Stimulated activated CD8-positive, alpha-beta memory T cell treated with anti-CD3 and anti-CD28 coated beads, Interleukin-2, amount 100 ng/mL, for 1 hour (primary cell): ENCODE measurements at places on chromosomes 7 and 10.

DNA sequence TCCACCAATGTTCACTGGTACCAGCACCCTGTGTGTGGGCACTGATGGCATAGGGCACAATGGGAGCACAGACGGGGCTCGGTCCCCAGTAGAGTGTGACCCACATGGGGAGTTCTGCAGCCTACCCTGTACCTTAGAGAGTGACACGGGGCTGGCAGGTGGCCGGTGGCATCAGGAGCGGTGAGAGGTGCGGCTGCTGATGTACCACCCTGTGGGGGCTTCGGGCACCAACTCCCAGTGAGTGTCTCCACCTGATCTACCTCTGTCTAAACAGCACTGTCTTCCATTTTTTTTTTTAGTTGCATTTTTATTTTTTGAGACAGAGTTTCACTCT, 4.1 kb downstream of the JAKMIP3 start:
- DNase-seq = no peak

- DNase-seq = no peak
Observed at GRCh38 chr7:150323682-150324372, 482 bp upstream of the ACTR3C start.

DNA sequence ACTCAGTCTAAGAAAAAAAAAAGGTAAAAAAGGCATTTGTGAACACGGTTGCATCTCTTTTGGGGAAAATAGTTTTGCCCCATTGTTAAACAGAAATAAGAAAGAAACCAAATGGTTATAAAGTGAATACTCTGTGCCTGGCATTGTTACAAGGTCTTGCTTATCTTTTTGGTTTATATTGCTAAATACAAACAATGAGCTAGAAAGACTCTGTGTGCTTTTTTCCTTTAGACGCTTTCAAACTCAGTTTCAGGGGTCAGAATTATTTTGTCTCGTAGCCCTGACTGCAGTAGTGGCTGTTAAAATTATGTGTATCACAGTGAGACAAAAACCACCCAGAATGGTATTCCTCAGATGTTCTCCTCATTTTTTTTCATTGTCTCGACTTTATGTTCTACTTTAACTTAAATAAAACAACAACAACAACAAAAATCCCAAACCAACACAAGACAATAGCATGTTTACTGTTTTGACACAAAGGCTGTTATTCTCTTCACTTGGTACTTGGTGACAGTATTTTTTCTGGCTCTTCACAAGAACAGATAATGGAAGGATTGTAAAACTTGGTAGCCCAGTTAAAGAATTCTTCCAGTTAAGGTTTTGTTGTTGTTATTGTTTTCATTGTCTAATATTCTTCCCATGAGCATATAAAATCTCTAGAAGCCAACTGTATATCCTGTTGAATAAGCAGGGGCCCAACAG, 190.1 kb downstream of the PLXDC2 start:
- no peak for DNase-seq

DNA sequence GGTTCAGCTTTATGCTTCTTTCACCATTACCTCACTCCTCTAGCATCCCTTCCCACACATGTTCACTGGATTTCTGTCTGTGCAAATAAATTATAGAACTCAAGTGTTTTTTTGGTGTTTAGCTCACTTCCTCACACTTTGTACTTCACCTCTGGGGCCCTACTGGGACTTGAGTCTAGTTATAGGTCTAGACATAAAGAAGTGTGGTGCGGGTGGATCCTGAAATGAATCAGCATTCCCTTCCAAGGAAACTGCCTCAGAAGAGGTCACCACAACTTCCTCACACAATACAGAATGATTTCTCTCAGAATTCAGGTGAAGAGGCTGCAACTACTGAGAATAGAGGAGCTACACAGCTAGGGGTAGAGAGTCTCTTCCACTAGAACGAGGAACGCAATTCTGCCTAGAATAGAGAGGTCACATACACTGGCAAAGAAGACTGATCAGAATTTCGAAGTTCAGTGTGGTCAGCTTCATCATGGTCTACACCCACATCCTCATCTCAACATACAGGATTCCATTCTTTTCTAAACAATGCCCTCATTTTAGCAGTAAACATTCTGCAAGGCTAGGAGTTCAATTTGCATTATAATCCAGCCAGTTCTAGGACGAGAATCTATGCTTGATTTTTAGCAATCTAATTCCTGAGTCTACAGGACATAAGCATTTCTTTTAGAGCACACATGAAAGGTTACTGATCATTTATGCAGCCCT, 938.7 kb upstream of the PHF14 start:
- no peak for DNase-seq

- DNase-seq = no peak
Observed at GRCh38 chr7:41582116-41582515, 120.8 kb downstream of the INHBA start.

GRCh38 chr7:12754179-12754578, 66.7 kb downstream of the ARL4A start:
- DNase-seq = no peak

DNA sequence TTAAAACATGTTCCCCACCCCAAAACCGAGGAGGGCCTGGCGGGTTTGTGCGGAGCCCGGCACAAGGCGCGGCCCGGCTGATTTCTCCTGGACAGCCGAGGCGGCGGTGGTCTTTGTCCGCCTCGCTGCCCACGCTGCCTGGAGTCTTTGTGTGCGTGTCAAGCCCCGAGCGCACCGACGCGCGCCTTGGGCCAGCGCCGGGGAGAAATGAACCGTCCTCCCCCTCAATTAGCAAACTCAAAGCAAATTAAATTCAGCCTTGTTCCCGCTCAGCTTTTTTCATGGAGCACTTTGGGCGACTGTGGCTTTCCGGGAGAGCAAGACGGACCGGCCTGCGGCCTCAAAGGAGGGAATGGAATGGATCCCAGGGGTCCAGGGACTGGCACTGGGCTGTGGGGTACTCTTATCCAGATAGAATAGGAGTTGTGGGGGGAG, 4.1 kb downstream of the EMX2 start:
- DNase-seq = no peak

GRCh38 chr10:128102480-128103228, 23.6 kb downstream of the MKI67 start:
- no peak for DNase-seq

- no peak for DNase-seq
Observed at GRCh38 chr10:58637352-58637751, 124.7 kb downstream of the BICC1 start.

DNA sequence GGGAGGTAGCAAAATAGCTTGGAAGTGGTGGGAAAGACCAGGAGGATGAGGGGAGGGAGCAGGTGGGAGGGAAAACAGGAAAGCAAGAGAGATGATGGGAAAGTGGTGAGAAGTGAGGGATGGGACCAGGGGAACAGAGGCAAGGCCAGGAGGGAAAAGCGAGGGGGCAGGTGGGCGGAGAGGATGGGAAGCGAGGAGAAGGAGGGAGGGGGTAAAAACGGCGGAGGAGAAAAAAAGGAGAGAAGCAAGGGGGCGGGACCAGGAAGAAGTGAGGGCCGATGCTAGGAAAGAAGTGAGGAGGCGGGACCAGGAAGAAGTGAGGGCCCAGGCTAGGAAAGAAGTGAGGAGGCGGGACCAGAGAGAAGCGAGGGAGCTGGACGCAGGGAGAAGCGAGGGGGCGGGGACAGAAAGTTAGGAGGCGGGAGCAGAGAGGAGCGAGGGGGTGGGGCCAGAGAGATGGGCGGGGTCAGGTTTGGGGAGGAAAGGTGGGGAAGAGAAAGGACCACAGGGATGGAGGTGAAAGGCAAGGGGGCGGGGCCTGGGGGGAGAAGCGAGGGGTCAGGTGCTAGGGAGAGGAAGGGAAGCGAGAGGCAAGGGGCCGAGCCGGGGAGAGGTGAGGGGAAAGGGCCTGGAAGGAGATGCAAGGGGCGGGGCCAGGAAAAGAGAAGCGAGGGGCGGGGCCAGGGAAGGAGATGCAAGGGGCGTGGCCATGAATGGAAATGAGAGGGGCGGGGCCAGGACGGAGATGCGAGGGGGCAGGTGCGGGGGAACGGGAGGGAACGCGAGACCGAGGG, 984 bp downstream of the SMURF1 start:
- peak; percentile 68 for DNase-seq

DNA sequence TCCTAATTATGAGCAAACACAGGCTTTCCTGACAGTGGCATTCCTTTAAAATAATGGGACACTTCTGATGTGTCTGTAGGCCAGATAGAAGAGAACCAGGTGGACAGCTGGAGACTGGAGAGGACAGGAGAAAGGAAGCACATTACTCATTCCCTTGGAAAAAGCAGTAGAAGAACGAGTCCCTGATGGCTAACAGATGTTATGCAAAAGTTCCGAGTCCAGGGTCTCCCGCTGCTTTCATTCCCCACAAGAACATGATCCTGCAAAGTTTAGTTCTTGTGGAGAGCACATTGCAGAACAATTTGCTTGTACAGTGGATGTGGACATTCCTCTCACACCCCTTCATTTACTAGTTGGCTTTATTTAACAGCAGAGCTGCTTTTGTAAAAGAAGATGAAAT, 137.6 kb downstream of the GPAM start:
- no peak for DNase-seq

GRCh38 chr10:16886031-16886430, 68.8 kb upstream of the RSU1 start:
- DNase-seq = no peak

- no peak for DNase-seq
Observed at GRCh38 chr7:30164567-30164966, 29.8 kb downstream of the MTURN start.

GRCh38 chr10:118948786-118949185, 80.7 kb upstream of the NANOS1 start:
- no peak for DNase-seq

GRCh38 chr7:6271060-6271658, 1.3 kb downstream of the CYTH3 start:
- DNase-seq = peak; percentile 16

DNA sequence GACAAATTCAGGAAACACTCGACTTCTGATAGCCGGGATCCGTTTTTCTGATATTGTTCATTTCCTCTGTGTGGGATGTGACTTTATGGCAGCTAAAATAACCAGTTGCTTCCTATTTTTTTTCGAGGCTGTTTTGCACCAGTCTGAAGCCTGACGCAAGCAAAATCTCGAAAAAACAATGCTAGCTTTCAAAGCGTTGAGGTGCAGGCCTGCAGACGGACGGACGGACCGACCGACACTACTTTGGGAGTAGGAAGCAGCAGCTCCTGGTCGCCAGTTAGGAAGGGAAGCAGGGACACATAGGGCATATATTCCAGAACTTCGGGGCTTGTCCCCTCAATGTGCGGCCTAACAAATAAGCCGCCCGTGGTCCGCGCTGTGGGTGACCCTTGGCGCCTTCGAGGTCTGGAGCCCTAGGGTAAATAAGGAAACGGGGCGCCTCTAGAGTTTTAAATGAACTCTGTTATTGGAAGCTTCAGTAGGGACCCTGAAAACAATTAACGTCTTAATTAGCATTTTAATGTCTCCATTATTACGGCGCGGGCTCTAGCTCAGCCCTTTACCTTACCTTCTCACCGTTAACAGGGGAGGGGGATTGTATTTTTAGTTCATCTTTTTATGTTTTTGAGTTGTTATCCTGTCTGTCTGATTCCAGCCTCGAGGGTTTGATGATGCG, 1.3 kb downstream of the HHEX start:
- DNase-seq = no peak

DNA sequence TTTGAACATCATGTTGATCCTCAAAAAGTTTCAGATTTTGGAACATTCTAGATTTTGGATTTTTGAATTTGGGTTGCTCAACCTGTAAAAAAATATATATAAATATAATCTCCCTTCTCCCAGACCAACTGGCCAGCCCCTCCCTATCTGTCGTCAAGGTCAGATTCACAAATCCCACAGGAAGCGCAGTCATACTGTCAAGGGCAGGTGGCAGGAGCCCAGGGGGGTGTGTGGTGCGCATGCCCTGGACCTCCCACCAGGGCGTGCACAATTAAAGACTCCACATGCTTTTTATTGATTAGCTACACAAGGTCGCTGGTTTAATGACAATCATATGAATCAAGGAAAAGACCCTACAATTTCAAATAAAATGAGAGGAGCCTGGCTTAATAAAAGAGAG, 77.0 kb upstream of the EEPD1 start:
- no peak for DNase-seq

DNA sequence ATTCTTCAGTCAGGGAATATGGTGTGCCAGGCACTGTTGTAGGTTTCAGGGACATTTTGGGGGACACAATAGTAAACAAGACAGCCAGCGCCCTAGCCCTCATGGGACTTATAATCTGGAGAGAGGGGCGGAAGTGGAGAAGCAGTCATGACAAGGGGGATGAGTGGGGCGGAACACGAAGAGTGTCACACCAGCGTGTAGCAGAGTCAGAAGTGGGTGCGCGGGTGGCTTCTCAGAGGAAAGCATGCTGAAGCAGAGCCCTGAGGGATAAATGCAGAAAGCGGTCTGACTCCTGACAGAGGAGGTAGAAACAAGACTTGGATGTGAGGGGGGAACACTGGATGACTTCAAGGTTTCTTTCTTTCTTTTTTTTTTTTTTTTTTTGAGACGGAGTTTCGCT, 160.3 kb upstream of the LYZL2 start:
- DNase-seq = no peak

GRCh38 chr10:62584731-62585130, 210.6 kb downstream of the ZNF365 start:
- DNase-seq = no peak

- no peak for DNase-seq
Observed at GRCh38 chr10:7541137-7542087, 125.4 kb downstream of the ITIH5 start.
